ENCODE measurements at places on chromosomes 3 and 15.

GRCh38 chr3:136473716-136474326, 223.7 kb downstream of the PCCB start:
- DNase-seq: no peak

DNA sequence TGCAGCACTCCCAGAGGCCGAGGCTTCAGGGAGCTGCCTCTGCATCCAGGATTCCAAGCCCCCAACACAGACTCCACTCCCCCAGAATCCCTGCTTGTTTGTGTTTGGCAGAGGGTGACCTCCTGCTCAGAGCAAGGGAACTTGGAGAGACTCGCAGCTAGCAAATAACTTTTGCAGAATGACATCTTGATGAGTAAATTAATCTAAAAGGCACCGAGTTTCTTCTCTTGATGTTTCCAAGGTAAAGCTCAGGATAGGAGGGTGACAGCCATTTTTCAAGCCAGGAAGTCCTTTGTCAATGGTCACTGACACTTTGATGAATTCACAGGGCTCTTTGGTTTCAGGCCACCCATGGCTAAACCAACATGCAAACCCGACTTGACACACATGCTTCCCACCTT, 523.0 kb downstream of the NTRK3 start:
- DNase-seq: no peak

DNA sequence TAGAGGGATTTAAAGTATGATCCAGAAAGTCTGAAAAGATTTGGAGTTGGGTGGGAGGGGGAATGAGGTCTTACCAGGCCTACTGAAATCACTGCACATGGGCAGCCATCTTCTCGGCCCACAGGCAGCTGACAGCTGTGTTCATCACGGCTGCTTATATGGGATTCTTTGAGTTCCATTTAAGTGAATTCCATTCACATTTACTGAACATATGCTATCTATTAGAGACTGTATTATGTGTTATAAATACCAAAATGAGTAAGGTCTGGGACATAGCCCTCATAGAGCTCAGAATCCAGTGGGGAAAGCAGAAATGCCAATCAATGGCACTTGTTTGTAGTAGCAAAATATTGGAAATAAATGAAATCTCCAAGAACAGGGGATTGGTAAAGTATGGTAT, 91.1 kb downstream of the TRIM42 start:
- DNase-seq: no peak

DNA sequence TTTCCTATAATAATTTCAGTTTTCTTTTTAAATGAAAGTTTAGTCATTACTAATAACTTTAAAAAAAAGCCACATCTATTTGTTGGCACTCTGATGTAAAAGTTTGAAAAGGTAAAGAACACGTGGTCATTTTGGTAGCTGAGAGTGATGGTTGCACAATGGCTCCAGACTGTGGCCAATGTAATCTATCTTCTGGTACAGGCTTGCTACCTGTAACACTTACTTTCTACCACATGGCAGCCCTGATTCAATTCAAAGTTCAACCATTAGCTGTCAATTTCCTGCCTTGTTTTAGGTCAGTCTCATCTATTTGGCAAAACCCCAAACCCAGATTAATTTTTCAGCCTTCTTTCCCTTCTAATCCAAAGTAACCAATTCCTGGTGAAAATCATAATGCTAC, 126.1 kb downstream of the TUSC7 start:
- no peak for DNase-seq

DNA sequence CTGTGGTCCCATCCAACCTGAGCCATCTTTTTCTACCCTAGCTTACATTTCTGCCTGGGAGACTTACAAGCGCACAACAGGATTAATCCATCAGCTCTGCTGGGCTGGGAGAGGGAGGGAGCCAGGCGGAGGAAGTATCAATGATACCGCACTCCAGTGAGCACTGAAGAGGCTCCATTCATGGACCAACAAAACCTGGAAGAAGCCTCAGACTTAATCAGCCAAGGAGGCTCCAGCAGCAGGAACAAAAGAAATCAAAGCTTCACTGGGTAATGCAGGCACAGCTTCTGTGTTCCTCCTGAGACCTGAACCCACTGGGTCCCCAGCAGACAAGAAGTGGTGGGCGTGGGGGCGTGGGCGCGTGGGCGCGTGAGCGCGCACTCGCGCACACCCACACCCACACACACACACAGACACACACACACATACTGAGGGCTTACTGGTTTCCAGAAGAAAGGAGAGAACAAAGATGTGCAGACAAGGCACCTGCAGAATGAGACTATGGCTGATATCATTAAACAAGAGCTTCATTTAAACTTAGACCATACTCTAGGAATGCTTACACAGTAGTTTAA, 87.0 kb upstream of the BOC start:
- no peak for DNase-seq
